ENCODE measurements at places on chromosomes 11 and 22. TPM values are rescaled to one million over a fixed set of nuclear protein-coding genes. Genes with fewer than 3 reads are reported as not detected.

The RIBC2 gene
- total RNA-seq = 2.4 TPM

The AKIP1 gene
- 22.0 TPM for total RNA-seq

DNA sequence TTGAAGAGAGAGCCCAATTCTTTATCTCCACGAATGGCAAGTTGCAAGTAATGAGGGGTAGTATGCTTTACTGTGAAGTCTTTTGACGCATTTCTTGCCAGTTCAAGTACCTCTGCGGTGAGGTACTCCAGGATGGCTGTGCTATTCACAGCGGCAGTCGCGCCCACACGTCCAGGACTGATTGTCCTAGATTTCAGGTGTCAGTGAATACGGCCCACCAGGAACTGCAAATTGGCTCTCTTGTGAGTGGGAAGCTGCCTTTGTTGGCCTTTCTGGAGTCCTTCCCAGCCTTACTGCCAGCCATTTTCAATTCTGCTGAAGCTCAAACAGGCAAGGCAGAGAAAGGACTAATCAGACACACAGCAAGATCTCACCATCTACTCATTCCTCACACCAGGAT is 8.5 kb downstream of the PPFIA1 start:
- H3K4me1 ChIP-seq = peaks cover 17% of the 10 kb centered on the region
- H3K27me3 ChIP-seq = no peaks in the 10 kb centered on the region
- DNase-seq = no peak
- H3K27ac ChIP-seq = no peak overlapping the region
- H3K4me3 ChIP-seq = no peak overlapping the region
- H3K36me3 ChIP-seq = peaks cover 71% of the 10 kb centered on the region

DNA sequence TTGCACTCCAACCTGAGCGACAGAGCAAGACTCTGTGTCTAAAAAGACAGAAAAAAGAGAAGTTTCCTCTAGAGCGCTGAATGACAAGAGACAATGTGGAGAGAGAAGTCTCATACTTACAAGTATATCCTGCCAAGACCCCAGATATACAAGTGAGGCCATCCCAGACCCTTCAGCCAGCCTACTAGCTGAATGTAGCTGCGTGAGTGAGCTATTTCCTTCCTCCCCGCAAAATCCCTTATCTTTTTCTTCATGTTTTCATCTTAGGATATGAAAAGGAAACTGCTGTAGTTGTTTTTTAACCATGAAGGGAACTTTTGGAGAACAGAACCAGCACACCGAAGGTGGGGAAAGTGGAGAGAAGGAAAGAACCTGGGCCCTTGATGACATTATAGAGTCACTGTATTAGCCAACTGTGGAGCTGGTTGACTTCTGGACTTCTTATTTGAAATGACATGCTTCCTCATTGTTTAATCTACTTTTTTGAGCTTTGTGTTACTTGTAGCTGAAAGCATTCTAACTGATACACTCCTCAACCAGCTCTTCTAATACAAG is 4.4 kb upstream of the DDX17 start:
- DNase-seq = no peak
- H3K4me3 ChIP-seq = no peak overlapping the region
- H3K27me3 ChIP-seq = no peaks in the 10 kb centered on the region
- H3K36me3 ChIP-seq = peaks cover 2% of the 10 kb centered on the region
- H3K4me1 ChIP-seq = peaks cover 38% of the 10 kb centered on the region

The GGTLC3 gene
- total RNA-seq = not detected

GRCh38 chr11:16096336-16096735 is 260.0 kb downstream of the SOX6 start:
- H3K4me3 ChIP-seq = no peak overlapping the region
- H3K4me1 ChIP-seq = peaks cover 1% of the 10 kb centered on the region
- no peaks in the 10 kb centered on the region for H3K27me3 ChIP-seq
- no peaks in the 10 kb centered on the region for H3K36me3 ChIP-seq

DNA sequence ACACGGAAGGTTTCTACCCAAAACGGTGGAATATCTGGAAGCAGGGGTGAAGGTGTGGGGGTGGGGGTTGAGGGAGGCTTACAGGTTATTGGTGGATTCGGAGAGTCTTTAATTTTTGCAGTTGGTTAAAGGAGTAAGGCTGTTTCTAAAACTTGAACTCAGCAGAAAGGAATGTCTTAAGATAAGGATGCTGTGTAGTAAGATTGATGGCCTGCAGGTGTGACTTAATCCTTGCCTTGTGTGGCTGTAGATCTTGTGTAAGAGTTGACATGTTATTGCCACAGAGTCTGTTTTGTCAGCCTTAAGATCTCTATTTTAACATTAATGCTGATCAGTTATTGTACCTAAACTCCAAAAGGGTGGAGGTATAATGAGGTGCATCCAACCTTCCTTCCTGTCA is 16.4 kb upstream of the OR6M1 start:
- no peak for DNase-seq
- H3K27me3 ChIP-seq = no peaks in the 10 kb centered on the region
- H3K27ac ChIP-seq = peak overlapping the region; percentile 26
- H3K36me3 ChIP-seq = peaks cover 8% of the 10 kb centered on the region

The SLC22A8 gene
- not detected for total RNA-seq

The CASP1 gene
- not detected for total RNA-seq

The KIF18A gene
- 16.6 TPM for total RNA-seq

The MMP12 gene
- not detected for total RNA-seq

- no peak overlapping the region for H3K4me3 ChIP-seq
- DNase-seq = no peak
- no peak overlapping the region for H3K27ac ChIP-seq
Observed at GRCh38 chr11:104799251-104799650, 99.0 kb downstream of the CASP12 start.

DNA sequence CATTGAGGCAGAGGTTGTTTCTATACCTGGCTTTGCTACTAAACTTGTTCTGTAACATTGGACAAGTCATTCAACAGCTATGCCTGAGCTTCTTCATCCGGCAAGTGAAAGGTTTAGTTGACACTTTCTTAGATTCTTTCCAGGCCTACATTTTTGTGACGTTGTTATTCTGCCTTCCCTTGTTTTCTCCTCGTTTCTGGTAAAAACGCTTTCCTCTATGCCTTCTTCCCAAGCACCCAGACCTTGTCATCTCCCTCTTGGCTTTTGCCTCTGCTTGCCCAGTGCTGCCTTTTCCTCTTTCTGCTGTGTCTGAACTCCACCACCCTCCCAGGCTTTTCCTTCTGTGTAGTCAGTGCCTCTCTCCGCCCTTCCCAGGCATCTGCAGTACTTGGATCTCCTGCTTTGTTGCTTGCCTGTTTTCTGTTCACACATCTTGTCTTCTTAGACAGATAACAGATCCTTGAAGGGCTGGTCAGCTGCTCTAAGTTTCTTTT is 1.4 kb upstream of the AMOTL1 start:
- H3K4me3 ChIP-seq = no peak overlapping the region
- H3K27ac ChIP-seq = no peak overlapping the region
- peaks cover 44% of the 10 kb centered on the region for H3K4me1 ChIP-seq
- no peak for DNase-seq
- H3K36me3 ChIP-seq = no peaks in the 10 kb centered on the region

GRCh38 chr11:133529807-133530500 is 2.3 kb downstream of the OPCML start:
- no peak for DNase-seq
- H3K27me3 ChIP-seq = peaks cover 30% of the 10 kb centered on the region
- H3K27ac ChIP-seq = peak overlapping the region; percentile 13
- H3K4me1 ChIP-seq = peaks cover 63% of the 10 kb centered on the region
- H3K36me3 ChIP-seq = no peaks in the 10 kb centered on the region

The SCGB1A1 gene
- 1.6 TPM for total RNA-seq

The WBP2NL gene
- total RNA-seq = not detected

The NNMT gene
- 0.53 TPM for total RNA-seq

- no peaks in the 10 kb centered on the region for H3K27me3 ChIP-seq
- H3K27ac ChIP-seq = no peak within 1 kb of the TSS
- H3K4me3 ChIP-seq = no peak within 1 kb of the TSS
- H3K36me3 ChIP-seq = peaks cover 13% of the 10 kb centered on the region
Observed at GRCh38 chr11:56491270-56491669, at the start of gene OR5M8. Gene OR5M8, minus strand, starts transcription at chr11:56491370. Its CDS starts 0 bp downstream, at chr11:56491370.

GRCh38 chr11:34620820-34621792 is at the start of gene EHF:
Gene EHF, plus strand, starts transcription at chr11:34621093. Its CDS starts 21,538 bp downstream, at chr11:34642631.
- H3K27ac ChIP-seq = no peak within 1 kb of the TSS
- no peak for DNase-seq
- H3K36me3 ChIP-seq = no peaks in the 10 kb centered on the region

DNA sequence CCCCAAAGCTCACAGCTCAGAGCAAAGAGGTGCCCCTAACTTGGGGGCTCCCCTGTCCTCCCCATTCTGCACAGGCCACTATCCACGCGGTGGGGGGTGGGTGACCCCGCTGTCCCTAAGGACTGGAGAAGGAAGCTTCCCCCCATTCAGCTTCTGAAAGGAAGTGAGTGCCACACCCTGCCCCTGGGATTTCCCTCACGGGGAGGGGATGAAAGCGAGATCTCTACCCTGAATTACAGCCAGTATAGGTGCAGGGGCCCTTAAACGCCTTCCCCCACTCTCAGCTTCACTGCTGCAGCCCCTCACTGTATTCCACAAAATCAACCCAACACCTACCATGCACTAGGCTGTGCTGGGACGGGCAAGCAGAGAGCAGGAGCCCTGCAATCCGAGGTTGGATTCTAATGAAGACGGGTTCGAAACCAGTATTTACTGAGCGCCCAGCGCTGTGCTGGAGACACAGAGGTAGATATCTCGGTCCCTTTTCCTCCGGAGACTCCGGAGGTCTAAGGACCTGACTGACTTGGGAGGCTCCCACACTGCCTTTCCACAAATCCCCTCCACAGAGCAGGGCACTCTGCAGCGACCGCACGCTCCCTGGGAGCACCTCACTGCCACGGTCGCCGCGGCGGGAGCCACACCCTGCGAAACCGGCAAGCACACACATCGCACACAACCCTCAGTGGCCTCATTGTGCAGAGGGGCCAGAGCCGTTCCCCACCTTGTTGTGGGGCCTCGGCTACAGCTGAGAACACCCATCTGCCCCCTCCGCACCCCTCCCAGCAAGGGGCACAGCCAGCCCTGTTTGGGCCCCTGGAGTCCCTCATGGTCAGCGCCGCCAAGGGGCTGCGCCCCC is 1.8 kb downstream of the AHNAK start:
- H3K36me3 ChIP-seq = no peaks in the 10 kb centered on the region
- peaks cover 84% of the 10 kb centered on the region for H3K27me3 ChIP-seq
- peaks cover 43% of the 10 kb centered on the region for H3K4me1 ChIP-seq

The DDTL gene
- 5.8 TPM for total RNA-seq

The SUSD2 gene
- 0.94 TPM for total RNA-seq

The ARSA gene
- 17.7 TPM for total RNA-seq

- H3K27ac ChIP-seq = no peak overlapping the region
- H3K36me3 ChIP-seq = no peaks in the 10 kb centered on the region
- H3K27me3 ChIP-seq = no peaks in the 10 kb centered on the region
- H3K4me1 ChIP-seq = peaks cover 8% of the 10 kb centered on the region
- DNase-seq = no peak
Observed at GRCh38 chr11:58506935-58507334, 970 bp downstream of the OR5B21 start.

The LRRC51 gene
- total RNA-seq = 5.3 TPM

- H3K36me3 ChIP-seq = no peaks in the 10 kb centered on the region
- no peak overlapping the region for H3K4me3 ChIP-seq
- no peaks in the 10 kb centered on the region for H3K4me1 ChIP-seq
Observed at GRCh38 chr11:81585390-81585933, 1148.2 kb downstream of the FAM181B start.

DNA sequence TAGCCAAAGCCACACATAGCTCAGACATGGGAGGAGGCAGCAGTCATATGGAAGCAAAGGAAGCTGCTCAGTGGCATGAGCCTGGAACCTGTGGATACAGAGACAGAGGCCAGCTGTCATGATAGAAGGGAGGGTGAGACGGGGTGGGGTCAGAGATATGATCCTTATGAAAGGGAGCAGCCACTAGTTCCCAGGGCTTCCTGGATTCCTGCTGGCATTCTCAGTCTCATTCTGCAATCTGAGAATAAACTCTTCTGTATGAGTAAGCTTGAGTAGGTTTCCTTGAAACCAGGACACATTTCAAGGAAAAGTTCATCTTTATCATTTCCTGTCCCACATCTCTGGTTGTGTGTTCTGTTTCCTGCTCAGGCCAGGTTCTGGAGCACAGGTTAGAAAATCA is 220.2 kb upstream of the SNX19 start:
- no peaks in the 10 kb centered on the region for H3K36me3 ChIP-seq
- no peak for DNase-seq
- no peaks in the 10 kb centered on the region for H3K4me1 ChIP-seq
- no peak overlapping the region for H3K4me3 ChIP-seq
- no peak overlapping the region for H3K27ac ChIP-seq

DNA sequence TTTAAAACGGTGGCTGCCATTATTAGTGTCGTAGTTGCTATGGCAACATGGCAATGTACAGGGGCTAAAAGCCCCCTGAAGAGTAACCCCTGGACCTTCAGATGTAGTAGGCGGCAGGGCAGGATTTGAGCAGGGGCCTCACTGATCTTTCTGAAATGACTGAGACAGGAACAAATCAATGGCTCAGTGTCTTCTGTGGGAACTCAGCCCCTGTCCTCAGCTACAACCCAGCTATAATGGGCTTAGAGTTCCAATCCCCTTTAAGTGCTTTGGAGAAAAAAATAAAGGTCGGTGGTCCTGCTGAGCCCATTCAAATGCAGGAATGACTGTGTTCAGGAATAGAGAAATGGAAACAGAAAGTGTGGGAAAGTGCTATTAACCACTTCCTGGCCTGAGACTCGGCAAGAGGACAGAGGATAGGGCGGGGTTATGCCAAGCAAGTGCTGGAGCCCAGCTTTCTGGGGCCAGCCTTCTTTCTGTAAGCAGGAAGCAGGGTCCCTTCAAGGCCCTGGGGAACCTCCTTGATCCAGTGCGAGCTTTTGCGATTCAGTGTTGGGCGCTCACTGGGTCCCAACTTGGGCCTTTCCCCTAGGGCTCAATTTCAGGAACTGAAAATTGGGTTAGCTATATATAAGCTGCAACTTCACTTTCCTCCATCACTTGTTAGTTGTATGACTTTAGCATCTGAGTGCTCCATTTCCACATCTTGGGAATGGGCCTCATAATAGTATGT is 6.1 kb upstream of the CD82 start:
- H3K4me3 ChIP-seq = no peak overlapping the region
- H3K36me3 ChIP-seq = no peaks in the 10 kb centered on the region
- H3K27ac ChIP-seq = peak overlapping the region; percentile 94

GRCh38 chr22:30605449-30606110 is 1.4 kb upstream of the TCN2 start:
- peaks cover 7% of the 10 kb centered on the region for H3K36me3 ChIP-seq
- peaks cover 40% of the 10 kb centered on the region for H3K4me1 ChIP-seq
- DNase-seq = peak; percentile 59
- peak overlapping the region; percentile 99 for H3K27ac ChIP-seq

The SLC6A5 gene
- total RNA-seq = not detected

DNA sequence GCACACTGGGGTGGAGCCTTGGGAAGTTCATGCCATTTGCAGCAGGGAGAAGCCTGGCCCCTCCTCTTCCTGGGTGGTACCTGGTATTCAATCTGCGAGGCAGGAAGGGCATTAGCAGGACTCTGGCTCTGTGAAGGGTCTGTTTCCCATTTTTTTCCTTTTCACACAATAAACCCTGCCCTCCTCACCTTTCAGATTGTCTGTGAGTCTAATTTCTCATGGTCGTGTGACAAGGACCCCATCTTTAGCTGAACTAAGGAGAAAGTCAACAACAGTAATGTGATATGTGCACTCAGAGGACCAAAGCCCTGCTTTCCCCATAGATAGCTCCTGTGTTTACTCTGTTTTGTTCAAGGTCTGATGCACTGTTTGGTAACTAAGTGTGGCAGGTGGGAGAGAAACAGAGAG is 26.6 kb upstream of the CASP4 start:
- H3K27ac ChIP-seq = 0 out of 2 replicates have a peak overlapping the region, but pooled peaks have one; percentile 18
- H3K36me3 ChIP-seq = no peaks in the 10 kb centered on the region
- no peak overlapping the region for H3K4me3 ChIP-seq
- peaks cover 2% of the 10 kb centered on the region for H3K4me1 ChIP-seq
- no peaks in the 10 kb centered on the region for H3K27me3 ChIP-seq
- no peak for DNase-seq
